ENCODE measurements at places on chromosomes 13 and 19.

DNA sequence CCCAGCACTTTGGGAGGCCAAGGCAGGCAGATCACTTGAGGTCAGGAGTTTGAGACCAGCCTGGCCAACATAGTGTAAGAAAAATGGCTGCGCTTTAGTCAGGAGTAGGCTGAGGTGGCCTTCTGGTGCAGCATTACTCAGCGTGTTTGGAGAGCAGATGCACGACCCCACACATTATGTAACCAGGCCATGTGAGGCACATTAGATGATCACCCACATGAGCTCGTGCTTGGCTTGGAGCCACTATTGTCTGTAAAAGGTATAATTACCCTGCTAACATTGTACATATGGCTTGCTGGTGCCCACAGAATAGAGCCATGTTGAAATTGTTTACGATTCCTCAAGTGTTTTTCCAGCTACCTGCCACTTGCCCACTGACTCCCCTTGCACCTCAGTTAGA is 24.0 kb upstream of the SCEL start:
- DNase-seq = no peak

DNA sequence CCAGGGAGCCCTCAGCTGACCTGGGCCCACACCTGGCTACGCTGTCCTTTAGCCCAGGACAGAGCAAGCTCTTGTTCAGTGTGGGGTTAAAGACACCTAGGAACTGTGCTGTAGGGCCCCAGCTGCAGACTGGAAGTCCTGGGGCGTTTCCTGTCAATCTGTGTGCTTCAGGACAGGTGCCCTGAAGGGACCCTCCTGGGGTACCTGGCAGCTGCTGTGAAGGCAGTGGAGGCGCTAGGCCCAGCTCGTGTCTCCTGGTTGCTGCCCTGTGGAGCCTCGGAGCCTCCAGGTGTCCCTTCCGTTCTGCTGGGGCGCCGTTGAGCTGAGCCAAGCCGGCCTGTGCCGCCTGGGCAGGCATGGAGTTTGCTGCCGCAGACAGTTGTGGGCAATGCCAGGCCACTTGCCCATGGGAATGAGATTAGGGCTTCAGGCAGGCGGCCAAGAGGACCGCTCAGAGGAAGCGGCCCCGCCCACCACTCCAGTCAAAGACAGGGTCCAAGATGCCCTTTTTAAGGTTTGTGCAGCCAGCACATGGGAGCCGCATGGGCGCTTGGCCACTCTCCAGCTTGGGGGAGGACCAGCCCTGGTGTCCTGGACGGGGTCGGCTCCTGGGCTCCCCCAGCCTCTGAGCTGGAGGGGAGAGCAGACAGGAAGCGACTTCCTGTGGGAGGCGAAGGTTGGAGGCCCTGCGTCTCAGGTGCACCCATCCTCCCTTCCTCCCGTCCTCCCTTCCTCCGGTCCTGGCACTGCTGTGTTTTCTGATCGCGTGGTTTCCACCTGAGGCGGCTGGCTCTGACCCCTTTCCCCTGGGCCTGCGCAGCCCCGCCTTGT is 4.0 kb downstream of the PTBP1 start:
- DNase-seq = no peak

DNA sequence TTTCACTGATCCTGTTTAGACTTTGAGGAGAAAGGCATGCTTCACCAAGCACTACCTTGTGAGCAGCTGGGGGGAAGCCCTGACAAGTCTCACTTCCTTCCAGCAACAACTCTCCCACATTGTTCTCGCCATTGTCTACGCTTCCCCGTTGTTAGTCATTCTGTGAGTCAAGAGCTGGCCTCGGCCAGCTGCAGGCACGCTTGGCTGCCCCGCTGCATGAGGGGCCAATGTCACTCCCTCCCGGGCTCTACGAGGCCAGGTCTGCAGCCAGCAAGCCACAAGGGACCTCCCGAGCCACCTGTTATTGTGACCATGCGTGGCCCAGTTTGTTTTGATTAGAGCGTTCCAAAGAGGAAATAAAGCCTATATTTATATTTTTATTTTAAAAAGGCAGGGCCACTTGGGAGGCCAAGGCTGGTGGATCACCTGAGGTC is 220.9 kb downstream of the FOXO1 start:
- no peak for DNase-seq

GRCh38 chr13:30702006-30702405 is 33.3 kb upstream of the ALOX5AP start:
- no peak for DNase-seq

DNA sequence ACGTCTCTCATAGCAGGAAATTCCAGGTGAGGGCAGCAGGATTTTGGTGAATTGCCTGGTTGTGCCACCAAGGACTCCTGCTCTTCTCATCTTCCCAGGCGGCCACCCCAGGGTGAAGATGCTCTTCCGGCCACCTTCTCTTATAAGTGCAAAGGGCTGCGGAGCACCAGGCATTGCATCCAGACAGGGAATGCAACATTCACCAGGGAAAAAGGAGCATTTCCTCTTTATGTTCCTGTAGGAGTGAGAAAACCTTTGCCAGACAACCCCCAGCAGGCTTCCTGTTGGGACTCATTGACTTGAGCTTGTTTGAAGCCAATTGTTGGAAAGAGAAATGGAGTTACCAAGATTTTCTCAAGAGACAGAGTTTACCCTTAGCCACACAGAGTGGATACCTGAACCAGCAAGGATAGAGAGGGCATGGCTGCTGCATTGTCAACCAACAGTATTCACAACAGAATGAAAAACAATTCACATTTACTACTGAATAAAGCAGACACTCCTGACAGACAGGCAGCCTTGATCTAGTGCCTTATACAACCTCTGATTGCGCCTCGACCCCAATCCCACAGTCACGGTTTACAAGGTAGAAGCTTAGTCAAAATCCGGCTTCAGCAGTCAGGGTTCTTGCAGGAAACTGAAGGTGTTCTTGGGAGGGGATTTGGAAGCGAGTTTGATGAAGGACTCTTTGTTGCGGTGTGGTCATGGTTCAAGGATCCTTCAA is 1.8 kb upstream of the ATP11A start:
- DNase-seq = no peak
